ENCODE measurements at places on chromosomes 7 and 10.

GRCh38 chr7:137846827-137847567, at the start of gene DGKI:
TSS of gene DGKI (minus strand) at chr7:137846974.
- DNase-seq: no peak

- peak; percentile 41 for DNase-seq
Observed at GRCh38 chr7:139618482-139619366, 95.2 kb downstream of the CLEC2L start.

DNA sequence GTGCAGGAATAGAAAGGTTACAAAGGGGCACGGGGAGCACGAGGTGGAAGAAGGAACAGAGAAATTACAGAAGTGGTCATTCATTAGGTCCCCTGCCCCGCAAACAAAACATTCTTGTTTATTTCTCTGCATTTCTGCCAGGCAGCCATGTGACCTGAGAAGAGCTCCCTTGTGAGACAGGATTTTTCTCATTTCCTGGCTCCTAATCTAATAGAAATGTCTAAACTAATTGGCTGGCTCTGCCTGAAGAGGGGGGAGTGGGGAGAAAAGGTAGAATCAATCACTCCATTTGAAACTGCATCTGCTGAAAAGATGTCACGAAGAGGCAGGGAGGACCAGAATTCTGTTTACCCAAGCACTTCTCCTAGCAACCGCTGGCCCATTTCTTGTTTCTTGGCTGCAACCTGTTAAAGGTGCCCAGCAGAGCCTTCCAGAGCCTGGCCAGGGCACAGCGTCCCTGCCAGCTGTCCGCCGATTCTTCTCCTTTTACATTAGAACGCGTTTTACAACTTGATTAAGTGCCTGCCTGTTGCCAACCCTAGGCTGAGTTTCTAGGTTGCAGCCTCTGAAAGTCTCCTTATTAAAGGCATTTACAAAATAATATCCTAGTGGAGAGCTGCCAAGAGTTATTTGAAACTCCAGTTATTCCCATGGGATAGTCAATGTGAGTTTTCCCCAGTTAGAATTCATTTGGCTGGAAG, 1227.6 kb downstream of the TYW1 start:
- no peak for DNase-seq

- DNase-seq: peak; percentile 93
Observed at GRCh38 chr7:78125884-78126283, 327.3 kb downstream of the PHTF2 start.

GRCh38 chr7:157404845-157405481, 68.2 kb downstream of the DNAJB6 start:
- peak; percentile 94 for DNase-seq

DNA sequence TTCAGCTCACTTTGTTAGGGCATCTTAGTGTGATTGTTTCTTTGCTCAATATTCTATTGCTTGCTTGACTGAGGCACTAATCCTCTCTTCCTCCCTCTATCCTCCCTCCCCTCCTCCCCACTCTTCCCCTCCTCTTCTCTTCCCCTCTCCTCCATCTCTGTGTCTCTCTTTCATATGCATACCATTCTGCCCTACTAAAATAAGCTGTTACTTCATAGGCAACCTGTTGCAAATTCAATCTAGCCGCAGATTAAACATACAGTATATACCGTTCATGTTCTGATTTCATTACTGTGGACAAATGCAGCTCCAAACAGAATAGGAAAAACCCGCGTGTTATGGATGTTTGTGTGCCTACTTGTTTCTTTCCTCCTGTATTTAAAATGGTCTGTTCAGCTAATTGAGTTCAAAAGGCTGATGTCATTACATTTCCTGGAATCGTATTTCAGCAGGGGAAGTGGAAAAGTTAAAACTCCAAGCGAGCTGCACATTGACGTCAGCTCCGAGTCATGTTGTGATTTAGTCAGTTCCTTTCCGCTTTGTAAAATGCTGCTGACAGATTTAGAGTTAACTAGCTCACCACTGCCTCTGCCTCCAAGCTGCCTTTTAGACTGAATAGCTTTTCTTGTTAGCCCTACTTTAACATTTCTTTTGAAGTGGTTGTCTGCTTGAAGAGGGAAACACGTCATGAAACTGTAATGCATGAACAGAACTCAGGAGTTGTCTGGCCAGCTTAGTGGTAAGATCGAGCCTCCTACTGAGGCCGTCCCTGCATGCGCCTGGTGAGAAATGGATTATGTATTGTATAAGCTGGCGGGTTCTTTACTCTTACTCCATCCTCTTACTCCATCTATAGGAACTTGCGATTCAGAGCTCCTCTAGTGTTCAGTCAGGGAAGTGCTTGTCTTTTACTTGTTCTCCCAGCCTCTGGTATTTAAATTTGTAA, 69.0 kb downstream of the CREM start:
- peak; percentile 99 for DNase-seq

DNA sequence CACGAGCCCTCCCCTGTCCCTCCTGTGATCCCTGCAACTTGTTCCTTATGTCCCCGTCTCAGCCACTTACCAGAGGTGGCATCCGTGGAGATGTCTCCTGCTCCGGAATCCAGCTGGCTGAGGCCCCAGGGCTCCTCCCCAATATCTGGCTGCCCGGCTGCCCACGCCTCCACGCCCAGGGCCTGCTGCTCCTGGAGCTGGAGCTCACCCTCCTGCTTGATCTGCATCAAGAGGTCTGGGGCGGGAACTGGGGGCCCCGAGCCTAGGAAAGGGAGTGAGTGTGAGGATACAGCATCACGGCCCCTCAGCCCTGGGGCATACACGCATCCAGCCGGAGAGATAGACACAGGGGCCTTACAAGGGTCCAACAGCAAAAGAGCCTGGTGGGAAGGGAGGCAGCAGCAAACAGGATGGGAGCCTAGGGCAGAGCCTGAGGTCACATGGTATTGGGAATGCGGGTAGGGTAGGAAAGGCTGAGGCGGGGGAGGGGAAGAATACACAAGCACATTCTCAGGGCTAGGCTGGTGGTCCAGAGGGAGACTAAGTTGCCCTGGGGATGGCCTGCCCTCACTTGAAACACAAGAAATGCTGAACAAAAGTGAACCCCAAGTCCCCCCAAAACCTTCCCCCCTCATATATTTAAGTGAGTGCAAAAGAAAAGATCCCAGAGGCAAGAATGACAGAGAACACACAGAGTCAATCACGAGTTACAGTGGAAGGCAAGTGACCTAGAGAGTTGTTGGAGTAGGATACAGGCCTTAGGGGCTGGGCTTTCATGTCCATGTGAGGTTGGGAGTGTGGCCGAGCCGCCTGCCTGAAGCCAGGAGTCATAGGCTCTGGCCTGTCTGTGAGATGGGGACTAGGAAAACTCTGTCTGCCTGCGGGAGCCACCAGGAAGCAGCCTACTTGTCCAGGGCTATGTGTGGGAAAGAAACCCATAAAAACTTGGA, 16.9 kb upstream of the ZNF777 start:
- DNase-seq: no peak

DNA sequence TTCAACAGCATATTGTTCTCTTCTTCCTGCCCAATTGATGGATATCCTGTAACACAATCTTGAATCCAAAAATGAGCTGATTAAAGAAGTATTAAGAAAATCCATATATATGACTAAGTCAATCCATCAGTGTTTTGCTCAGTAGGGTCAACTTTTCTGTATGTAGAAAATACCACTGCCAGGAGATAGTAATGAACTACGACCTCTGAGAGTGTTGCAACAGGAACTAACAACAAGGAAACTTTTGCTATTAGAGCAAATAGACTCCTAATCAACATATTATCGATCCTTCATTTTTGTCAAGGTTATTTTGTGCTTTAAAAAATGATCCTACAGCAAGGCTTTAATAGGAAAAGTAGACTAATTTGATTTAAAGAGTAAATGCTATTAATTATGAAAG, 405.3 kb upstream of the ETV1 start:
- DNase-seq: no peak

GRCh38 chr7:100895701-100895955, at the start of gene ACHE:
TSS of gene ACHE (minus strand) at chr7:100895888. CDS start at chr7:100894232, 1,656 bp downstream.
- DNase-seq: no peak

GRCh38 chr7:17903337-17903736, 37.0 kb downstream of the SNX13 start:
- no peak for DNase-seq

DNA sequence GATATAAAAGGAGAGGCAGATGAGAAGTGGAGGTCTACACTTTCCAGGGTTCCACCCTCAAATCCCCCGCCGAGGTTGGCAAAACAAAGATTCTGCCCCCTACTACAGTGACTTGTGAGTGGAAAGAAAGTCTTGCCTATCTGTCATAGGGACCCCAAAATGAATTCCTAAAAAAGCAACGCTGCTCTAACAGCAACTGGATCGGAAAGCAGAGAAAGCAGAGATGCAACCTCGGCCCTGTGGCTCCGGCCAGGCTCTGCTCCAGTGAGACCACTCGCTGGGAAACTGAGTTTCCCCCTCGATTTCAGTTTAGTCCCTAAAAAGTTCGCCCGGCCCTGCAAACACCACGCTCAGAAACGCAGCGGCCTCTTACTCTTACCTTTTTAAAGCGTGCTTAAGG, 297.9 kb upstream of the NFE2L3 start:
- DNase-seq: no peak

DNA sequence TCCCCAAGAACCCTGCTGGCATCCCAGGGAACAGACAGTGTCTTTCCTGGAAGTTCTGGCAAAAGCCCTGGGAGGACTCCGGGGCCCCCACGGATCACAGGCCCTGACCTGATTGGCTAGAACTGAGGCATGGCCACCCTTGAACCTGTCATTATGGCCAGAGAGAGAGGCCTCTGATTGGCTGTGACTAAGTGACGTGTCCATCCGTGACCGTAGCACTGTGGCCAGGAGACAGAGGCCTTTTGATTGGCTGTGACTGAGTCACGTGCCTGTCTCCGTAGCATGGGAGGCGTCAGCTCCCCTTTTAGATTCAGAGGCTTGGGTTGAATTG, 163.8 kb downstream of the RGS10 start:
- no peak for DNase-seq

GRCh38 chr10:122546242-122546641, 14.3 kb upstream of the DMBT1 start:
- DNase-seq: no peak

GRCh38 chr10:94683214-94684054, at the start of gene CYP2C18:
TSS of gene CYP2C18 (plus strand) at chr10:94683729. CDS start at chr10:94683820, 91 bp downstream.
- no peak for DNase-seq

DNA sequence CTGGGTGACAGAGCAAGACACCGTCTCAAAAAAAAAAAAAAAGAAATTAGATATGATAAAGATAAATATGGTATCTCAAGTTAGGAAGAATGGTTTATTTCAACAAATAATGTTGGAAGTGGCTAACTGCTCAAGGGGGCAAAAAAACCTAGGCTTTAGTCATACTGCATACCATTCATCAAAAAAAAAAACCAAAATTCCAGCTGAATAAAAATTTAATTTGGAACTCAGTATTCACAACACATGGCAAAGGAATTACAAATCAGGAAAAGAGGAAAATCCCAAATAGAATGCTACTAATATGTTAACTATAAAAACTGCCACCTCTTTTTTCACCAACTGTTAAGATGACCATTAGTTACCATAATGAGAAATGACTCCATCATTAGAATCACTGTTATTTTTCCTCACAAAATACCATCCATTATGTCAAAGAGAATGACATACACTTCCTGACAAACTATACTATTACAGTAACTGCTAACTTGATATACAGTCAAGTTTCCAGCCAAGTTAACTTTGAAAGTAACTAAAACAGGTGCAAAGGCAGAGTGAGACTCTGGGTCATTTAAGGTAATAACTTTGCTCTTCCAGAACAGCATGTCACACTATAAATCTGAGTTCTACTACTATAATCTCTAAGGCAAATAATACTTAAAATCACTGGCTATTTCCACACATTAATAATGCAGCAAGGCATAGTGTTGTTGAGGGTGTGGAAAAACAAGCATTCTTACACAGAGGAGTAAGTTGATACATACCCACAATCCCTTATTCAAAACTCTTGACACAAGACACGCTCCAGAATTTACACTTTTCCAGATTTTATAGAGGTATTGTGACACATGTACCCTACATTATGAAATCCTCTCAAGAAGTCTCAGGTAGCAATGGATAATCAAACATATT, 10.2 kb downstream of the KBTBD2 start:
- DNase-seq: peak; percentile 36

DNA sequence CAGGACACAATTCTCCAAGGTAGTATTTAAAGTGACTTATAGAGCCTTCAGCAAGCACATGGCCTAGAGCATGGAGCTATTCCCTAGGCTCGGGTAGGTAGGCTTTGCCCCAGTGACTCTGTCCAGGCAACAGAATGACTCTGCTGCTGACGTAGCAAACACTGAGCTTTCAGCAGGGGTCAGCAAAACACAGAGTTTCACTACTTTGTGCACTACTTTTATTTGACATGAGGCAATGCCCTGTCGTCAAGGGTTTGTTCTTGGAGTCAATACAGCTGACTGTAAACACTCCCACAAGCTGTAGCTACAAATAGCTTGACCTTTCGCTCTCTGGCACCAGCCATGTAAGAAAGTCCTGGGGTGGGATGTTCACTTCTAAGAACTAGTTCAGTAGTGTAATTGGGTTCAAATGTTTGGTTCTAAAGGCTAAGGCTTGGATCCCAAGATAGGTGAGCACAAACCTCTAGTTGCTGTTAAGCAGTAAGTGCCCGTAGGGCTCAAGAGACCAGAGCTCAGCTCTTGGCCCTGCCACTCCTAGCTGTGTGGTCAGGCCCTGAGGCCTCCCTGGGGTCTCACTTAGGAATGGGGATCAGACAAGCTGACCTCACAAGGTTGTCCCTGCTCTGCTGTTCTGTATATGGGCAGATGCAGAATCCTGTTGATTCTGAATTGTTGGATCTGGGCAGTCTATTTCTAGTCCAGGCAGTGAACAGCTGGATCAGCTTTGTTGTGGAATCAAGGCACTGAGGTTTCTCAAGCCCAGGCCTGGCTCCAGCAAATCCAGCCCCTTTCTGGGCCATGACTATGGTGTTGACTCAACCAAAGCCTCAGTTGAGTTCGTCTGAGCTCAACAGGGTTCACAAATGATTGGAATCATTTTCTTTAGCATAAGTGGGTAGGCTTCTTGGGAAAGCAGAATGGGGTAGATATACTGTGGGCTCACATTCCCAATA, 10.7 kb downstream of the NODAL start:
- peak; percentile 87 for DNase-seq

DNA sequence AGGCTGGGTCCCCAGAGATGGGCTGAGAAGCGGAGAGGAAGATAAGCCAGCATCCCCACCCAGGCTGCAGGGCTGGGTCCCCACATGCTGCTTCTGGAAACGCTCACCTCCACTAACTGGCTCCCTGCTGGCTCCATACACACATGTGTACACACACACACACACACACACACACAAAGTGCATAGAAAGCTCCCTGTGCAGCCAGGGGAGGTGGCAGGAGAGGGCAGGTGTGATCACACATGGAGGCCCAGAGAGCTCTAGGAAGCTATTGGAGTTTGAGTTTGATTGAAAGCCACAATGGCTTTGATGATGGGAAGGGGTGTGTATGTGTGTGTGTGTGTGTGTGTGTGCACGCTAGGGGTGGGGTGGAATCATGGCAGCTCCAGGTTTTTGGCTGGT, 29.3 kb downstream of the CXCL12 start:
- no peak for DNase-seq

DNA sequence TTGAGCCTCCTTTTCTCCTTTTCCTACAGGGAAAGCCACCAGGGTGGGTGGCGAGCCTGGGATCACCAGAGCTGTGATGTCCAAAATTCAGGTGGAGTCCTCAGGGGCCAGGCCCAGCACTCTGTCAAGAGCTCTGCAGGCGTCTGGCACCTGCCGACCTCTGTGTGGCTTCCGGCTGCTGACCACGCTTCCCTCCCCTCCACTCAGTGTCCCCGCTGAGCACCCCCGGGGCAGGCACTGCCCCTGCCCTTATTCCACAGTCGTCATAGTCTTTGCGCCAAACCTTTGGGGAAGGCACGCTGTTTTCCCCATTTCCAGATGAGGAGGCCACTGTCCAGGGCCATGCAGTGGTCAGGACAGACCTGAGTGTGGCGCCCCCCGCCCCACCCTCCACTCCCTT, 7.5 kb downstream of the MTG1 start:
- no peak for DNase-seq

All from IMR-90 (cell line).